ENCODE measurements at places on chromosomes 11 and 22.
A peak's percentile ranks its signal among the peaks of the same experiment; 100 is the strongest.

GRCh38 chr11:32090545-32091370, at the start of gene RCN1:
Gene RCN1, plus strand, starts transcription at chr11:32091074. Its CDS starts 123 bp downstream, at chr11:32091197.
- peak; percentile 41 for DNase-seq

DNA sequence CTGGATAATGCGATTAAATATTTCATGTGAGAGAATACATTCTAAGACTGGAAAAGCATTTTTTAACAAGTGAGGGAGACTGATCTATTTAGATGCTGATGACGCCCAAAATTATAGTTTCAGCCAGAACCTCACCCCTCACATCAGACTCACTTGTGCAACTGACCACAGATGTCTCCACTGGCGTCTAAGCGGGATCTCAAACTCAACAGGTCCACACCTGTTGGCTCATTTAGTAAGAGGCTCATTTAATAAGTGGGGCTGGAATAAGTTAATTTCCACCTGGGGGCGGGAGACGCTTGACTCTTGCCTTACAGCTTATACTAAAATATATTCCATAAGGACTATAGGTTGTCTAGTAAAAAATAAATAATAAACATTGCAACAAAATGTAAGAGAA, 47.5 kb downstream of the MORC2 start:
- no peak for DNase-seq

DNA sequence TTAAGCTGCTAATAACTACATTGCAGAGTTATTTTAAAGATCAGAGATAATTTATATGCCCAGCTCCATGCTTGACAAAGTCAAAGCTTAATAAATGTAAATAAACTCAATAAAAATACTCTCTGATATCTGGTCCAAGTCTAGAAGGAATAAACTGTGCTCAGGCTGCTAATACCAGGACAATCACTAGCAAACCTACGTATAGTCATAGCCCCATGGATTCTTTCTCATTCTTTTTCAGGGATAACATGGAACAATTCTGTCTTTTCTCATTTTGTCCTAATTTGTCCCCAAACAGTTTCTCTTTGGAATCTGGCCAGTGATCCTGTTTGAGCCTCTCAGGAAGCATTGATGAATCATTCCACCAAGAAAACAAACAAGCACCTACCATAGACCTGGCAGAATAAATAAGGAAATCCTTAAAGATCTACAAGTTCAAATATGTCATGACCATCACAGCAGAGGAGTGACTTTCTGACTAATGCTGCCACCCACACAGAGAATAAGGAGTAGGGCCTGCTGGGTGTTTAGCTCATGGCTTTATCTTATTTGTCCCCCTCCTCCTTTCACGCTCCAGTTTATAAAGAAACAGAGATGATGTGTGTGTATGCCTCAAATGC, 14.1 kb upstream of the B3GNT6 start:
- DNase-seq, result no peak

- no peak for DNase-seq
Measured at GRCh38 chr22:50232481-50233151, 12.2 kb downstream of the TUBGCP6 start.

GRCh38 chr11:94738746-94739145, 29.4 kb upstream of the AMOTL1 start:
- DNase-seq, result no peak

DNA sequence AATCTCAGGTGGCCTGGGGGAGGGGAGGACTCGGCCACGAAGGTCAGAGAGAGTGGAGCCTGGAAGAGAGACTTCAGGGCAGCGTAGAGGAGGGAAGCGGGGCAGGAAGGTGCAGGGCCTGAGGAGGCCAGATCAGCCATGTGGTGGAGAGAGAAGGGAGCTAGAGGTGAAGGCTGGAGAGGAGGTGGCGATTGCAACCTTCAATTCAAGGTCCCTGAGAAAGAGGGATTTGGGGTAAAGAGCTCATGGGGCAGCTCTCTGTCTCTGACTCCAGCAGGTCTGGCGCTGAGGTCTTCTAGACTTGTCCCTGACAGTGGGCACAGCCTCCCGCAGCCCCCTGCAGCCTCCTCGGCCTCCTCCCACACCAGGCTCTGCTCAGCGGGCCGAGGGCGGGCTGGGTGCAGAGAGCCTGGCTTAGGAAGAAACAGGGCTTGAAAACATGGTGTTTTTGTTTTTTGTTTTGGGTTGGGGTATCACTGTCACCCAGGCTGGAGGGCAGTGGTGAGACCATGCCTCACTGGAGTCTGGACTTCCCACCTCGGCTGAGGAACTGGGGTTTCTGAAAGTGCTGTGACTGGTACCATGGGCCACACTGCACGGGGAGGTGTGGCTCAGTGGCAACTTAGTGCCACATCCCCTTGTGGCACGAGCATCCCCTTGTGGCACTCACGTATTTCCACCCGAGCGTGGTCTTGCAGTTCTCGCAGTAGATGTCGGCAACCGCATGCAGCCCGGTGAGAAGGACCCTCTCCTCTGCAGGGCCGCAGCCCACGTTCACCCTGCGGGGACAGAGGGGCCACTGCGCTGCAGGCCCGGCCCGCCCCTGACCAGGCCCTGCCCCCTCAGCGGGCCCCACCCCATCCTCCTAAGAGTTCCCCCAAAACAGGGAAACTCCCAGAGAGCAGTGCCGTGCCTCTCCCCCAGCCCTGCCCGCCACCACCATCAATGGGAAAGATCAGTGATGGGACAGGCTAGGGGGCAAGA, 32.6 kb downstream of the YPEL1 start:
- no peak for DNase-seq

- no peak for DNase-seq
Measured at GRCh38 chr22:48578138-48579042, 1249.3 kb downstream of the BRD1 start.

All from DMS 273 treated with DMSO at 0.1 percent for 48 hours (cell line).